ENCODE measurements at places on chromosomes 16 and 17.

DNA sequence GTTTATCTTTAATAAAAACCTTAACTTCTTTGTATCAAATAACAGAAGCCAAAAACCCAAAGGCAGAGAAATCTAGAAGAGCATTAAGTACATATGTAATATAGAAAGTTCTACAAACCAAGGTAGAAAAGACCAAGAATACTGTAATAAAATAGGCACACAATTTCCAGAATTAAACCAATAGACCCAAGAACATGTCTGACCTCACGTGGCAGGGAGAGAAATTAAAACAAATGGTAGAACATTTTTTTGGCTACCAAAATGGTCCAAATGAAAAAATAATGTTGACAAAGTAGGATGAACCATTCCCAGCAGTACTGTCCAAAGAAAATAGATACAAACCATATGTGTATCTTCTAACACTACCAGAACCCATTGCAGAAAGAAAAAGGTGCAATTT lies 183.5 kb downstream of the CPPED1 start:
- no peak for DNase-seq

GRCh38 chr17:66679631-66680517 lies 155.0 kb upstream of the CACNG5 start:
- no peak for DNase-seq

DNA sequence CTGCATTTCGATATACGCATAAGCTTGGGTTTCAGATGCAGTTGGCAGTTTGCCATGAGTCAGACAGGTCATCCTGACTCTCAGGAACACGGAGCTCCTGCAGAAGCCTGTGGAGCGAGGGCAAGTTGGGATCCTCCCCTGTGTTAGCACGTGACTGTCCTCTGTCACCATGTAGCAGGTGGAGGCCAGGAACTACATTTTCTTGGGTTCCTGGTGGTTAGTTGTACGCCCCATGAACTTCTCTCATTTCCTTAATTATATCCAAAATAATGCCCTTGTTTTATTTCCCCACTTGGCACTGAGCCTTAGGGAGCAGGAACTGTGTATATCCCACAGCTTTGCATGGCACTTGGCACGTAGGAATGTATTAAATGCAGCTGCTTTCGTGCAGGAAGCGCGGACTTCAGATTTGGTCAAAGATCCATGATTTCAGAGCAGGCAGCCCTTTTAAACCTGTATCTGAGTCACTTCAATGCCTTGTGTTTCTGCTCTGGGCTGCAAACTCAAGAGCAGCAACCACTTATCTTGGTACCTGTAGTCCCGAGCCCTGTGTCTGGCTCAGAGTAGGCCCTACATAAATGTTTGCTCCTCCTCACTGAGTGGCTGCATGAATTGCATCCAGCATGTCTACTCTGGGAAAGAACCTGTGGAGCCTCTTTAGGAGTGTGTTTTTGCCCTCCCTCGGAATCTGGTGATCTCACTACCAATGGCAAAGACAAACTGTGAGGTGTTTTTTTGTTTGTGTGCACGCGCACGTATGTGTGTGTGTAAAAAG lies 428.4 kb downstream of the MAF start:
- no peak for DNase-seq

DNA sequence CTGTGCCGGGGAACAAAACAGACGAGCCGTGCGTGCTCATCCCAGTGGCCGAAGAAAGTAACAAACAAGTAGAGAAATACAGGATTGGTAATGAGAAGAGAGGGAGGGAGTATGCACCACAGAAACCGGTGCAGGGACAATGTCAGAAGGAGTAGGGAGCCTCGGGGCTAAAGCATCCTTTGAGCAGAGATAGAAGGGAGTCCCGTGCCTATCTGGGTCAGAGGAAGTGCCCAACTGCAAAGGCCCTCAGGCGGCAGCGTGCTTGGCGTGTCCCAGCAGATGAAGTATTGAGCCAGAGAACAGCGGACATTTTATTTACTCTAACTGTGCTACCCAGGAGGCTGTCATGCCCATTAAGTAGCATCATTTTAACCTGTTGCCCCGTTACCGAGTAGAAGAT lies 114.9 kb upstream of the CACNG5 start:
- no peak for DNase-seq

DNA sequence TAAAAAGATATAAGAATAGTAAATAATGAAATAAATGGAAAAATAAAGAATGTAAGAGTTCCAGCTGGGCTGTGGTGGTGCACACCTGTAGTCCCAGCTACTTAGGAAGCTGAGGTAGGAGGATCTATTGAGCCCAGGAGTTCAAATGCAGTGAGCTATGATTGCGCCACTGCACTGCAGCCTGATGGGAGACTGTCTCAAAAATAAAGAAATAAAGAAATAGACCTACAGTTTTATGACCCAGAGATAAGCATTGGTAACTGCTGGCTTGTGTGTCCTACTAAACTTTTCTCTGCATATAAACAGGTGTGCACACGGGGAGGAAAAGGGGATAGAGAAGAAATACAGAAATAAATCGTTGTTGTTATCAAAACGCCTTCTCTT lies 7.8 kb upstream of the PDP2 start:
- DNase-seq: no peak

Data from T-helper 1 cell (primary cell).